ENCODE measurements at places on chromosomes 16 and 17.

- no peak for DNase-seq
Observed at GRCh38 chr16:19434584-19434983, 16.9 kb downstream of the TMC5 start.

DNA sequence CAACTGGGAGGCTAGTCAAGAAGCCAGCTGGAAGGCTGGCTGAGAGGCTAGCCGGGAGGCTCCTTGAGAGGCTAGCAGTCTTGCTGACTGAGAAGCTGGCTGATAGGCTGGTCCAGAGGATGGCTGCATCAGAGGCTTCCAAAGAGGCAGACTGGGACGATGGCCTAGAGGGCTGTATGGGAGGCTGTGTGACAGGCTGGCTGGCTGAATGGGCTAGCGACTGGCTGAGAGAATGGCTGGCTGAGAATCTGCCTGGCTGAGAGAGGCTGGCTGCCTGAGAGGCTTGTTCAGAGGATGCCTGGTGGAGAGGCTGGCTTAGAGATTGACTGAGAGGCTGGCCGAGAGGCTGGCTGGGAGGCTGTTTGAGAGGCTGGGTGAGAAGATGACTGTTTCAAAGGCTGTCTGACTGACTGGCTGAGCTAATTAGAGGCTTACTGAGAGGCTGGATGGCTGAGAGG is 34.8 kb upstream of the ACSM2B start:
- no peak for DNase-seq

DNA sequence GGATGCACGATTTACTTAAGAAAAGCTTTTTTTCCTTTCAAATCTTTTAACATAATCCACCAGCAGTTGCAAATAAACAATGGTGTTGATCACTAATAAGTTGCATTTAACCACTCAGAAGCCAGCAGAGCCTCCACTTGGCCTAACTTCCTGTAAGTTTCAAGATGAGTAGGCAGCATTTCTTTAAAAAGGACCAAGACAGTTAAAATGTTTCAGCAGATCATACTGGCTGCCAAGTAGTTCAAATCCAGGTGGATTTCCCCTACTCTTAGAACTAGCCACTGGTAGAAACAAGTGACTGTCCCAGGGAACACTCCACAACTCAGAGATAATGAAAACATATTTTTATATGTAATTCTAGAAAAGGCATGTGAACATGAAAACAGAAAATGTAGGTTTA is 17.0 kb upstream of the RFFL start:
- DNase-seq: no peak

DNA sequence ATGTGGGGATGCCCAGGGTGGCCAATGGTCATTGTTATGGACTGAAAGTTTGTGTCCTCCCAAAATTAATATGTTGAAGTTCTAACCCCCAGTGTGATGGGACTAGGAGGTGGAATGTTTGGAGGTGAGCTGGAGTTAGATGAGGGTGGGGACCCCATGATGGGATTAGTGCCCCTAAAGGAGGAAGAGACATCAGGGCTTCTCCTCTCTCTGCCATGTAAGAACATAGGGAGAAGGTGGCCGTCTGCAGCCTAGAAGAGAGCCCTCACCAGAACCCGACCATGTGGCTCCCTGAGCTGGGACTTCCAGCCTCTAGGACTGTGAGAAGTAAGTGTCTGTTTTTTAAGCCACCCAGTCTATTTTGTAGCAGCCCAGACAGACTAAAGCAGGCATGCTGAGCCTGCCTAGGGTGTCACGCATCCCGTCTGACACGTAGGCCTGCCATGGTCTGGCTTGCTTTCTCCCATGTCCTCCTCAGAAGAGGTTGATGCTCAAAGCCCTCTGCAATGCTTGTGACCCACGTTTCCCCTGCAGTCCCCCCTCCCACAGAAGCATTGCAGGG is 4.0 kb upstream of the PRPSAP1 start:
- DNase-seq: no peak

DNA sequence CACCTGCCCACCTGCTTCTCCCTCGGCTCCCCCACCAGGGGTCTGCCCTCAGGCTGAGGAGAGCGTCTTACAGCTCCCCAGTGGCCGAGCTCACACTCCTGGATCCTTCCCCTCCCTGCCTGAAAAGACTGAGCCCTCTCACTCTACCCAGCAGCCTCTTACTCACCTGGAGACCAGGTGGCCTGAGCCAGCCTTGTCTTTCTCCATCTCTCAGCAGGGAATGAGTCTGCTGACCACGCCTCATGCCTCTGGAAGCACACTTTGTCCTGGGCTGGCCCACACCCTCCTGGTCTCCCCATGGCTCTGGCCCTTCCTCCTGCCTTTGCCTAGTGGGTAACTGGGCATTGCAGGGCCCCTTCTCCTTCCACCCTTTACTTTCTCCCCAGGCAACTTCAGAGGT is 177.2 kb downstream of the ENGASE start:
- no peak for DNase-seq
